ENCODE measurements at places on chromosomes 7 and 10.

DNA sequence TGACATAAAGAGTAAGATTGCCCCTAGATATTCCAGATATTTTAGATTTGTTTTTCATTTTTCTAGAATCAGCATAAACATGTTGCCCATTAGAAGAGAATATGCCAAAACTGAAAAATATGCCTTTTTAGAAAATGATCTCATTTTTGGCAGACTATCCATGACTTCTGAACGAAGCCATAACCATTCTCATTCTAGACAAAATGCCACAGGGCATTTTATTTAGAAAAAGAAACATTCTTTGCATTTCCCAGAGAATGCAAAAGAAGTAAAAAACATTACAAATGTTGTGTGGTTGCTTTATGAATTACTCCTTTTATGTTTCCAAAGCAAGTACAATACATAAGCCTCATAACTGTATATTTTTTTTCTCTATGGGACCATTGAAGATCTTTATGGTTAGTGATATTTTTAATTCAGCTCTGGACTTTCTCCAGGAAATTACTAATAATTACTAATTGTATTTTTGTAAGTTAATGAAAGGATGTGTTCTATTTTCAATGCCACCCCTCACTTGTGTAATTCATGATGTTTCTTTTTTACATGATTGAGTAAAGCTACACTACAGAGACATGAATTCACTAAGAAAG is 109.6 kb upstream of the SEM1 start:
- no peak overlapping the region for H3K27ac ChIP-seq
- no peaks in the 10 kb centered on the region for H3K36me3 ChIP-seq
- H3K27me3 ChIP-seq = peaks cover 11% of the 10 kb centered on the region
- no peaks in the 10 kb centered on the region for H3K4me1 ChIP-seq

DNA sequence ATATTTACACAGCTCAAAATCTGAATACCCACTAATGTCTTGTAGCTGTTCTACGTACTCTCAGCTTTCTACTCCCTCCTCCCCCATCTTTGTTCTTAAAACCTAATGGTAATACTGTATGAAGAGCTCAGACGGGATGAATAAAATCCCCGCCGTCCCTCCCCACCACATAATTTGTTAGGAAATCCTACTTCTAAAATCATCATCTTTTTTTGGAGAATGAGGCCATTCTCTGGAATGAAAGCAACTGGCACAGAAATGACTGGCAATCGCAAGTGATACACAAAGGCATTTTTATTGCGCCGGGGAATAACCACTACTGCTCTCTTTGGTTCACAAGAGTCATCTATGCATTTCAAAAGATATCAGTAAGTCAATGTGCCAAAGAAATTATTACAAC is 27.3 kb downstream of the SLC35B4 start:
- DNase-seq = no peak
- no peaks in the 10 kb centered on the region for H3K27me3 ChIP-seq
- H3K4me3 ChIP-seq = no peak overlapping the region
- H3K36me3 ChIP-seq = peaks cover 4% of the 10 kb centered on the region

DNA sequence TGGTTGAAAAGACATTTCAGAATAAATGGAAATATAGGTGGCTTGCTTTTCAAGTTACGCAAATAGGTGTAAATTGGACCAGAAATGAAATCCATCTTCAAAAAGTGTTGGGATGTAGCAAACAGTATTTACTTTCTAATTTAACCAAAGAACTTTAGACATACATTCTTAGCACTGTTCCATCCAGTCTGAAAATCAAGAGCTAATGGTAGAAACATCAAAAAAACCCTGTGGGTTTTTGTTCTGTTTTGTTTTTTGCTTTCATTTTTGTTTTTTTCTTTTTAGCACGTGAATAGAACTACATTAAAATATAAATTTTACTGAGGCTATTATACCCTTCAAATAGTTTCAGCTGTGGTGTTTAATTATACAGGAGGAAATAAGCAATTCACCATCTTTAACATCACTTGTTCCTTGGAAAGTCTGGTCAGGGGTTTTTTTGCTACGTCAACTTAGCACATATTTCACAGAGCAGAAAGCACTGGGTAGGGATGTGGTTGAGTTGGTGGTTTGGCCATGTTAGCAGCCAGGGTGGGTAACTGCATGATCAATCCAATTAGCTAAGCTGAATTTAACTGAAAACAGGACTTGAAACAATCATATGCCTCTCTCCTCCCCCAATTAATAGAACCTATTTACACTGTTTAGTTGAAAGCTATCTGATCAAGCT is 275.4 kb upstream of the PFKP start:
- H3K36me3 ChIP-seq = no peaks in the 10 kb centered on the region
- no peak overlapping the region for H3K27ac ChIP-seq
- DNase-seq = peak; percentile 23
- no peaks in the 10 kb centered on the region for H3K27me3 ChIP-seq

DNA sequence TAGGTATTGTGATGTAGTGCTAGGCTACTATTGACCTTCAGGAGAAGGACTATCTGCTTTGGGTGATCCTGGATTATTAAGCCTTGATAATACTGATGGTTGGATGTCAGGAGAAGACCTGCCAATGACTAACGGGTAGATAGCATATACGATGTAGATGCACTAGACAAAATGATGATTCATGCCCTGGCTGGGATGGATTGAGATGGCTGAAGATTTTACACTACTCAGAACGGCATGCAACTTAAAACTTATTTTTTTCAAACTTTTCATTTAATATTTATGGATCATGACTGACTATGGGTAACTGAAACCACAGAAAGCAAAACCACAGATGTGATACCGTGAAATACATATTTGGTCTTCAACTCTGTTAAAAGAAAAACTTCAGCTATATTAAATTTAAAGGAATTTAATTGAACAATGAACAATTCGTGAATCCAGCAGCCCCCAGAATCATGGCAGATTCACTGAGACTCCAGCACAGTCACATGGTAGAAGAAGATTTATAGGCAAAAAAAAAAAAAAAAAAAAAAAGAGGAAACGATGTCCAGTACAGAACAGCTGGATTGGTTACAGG is 124.6 kb upstream of the CDK13 start:
- H3K36me3 ChIP-seq = no peaks in the 10 kb centered on the region
- no peak for DNase-seq
- no peak overlapping the region for H3K27ac ChIP-seq
- no peak overlapping the region for H3K4me3 ChIP-seq
- H3K27me3 ChIP-seq = peaks cover 42% of the 10 kb centered on the region

- no peaks in the 10 kb centered on the region for H3K36me3 ChIP-seq
- no peaks in the 10 kb centered on the region for H3K27me3 ChIP-seq
- H3K4me1 ChIP-seq = no peaks in the 10 kb centered on the region
- H3K4me3 ChIP-seq = no peak overlapping the region
- DNase-seq = no peak
- H3K27ac ChIP-seq = no peak overlapping the region
Observed at GRCh38 chr7:82122275-82122674, 321.3 kb downstream of the CACNA2D1 start.

DNA sequence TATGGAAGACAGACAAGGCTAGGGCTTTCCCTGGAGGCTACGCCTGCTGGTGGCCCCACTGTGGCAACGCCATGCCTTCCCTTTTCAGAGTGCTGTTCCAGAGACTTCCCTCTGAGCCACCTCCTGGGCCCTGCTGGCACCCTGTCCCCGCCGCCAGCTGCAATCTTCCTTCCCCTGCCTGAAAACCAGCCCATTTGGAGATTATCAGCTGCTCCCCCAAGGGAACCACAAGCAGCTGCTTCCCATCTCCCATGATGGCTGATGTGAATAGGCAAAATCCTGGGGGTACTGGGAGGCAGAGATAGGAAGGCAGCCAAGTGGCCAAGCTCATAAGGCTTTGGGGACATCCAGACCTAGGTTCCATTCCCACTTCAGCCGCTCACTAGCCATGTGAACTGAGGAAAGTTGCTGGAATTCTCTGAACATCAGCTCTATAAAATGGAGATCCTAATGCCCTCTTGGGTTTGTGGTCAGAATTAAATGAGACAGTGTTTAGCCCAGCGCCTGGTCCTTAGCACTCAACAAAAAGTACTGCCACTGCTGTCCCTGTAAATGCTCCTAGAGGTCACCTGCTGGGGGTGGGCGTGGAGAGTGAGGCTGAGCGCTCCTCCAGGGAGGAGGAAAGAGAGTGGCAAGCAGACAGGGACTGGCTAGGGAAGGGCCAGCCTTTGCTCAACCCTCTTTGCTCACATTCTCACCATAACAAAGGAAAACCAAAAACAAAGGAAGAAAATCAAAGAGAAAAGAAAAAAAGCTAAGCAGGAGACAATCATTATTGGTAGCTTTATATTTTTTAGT is 5.9 kb downstream of the TSPAN33 start:
- no peak for DNase-seq
- H3K27ac ChIP-seq = no peak overlapping the region
- peaks cover 32% of the 10 kb centered on the region for H3K27me3 ChIP-seq

DNA sequence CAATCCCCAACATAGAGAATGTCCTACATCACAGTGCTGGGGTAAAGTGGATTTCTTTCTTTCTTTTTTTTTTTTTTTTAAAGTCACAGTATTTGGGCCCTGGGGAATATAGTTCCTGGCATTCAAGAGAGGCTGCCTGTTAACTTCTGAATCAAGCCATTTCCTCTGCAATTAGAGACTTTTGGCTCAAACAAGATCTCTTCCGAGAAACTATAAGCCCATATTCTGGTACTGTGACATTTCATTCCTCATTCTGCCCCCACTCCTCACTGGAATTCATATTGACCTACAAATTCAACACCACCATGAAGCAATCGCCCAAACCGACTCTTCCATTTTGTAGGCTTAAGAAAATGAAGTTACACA is 187.4 kb downstream of the PHTF2 start:
- DNase-seq = no peak
- no peaks in the 10 kb centered on the region for H3K36me3 ChIP-seq
- H3K4me3 ChIP-seq = no peak overlapping the region
- no peaks in the 10 kb centered on the region for H3K4me1 ChIP-seq
- peaks cover 4% of the 10 kb centered on the region for H3K27me3 ChIP-seq

GRCh38 chr10:94617389-94617944 is 66.1 kb upstream of the CYP2C18 start:
- no peak for DNase-seq
- no peak overlapping the region for H3K4me3 ChIP-seq
- H3K27me3 ChIP-seq = no peaks in the 10 kb centered on the region
- peaks cover 3% of the 10 kb centered on the region for H3K36me3 ChIP-seq
- H3K4me1 ChIP-seq = no peaks in the 10 kb centered on the region
- H3K27ac ChIP-seq = no peak overlapping the region

DNA sequence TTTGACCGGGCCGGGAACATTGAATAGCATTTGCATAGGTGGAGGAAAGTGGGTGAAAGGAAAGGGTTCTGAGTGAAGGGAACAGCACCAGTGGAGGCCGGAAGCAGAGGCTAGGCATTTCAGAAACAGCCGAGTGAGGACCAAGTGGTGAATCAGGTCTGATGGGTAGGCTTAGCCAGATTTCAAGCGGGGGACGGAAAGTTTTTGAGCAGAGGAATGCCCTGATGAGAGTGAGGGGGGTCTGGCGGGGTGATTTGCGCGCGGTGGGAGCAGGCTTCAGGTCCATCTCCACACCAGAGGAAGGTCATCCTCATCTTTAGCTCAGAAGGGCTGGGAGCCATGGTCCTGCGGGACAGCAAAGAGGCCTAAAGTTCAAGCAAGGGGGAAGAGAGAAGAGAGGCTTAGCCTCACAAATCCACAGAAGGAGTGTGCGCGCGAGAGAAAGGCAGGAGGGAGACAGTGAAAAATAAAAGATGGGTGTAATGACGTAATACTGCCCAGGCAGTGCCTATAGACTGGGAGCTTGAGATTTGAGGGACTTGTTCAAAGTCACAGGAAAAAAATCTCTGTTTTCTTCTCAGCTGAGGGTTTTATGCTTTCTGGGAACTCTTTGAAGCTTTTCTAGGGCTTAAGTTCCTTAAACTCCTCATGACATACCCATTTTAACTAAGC is 1.0 kb upstream of the DENND2A start:
- H3K4me3 ChIP-seq = no peak overlapping the region
- DNase-seq = no peak
- H3K27me3 ChIP-seq = peaks cover 92% of the 10 kb centered on the region
- H3K4me1 ChIP-seq = peaks cover 15% of the 10 kb centered on the region
- H3K36me3 ChIP-seq = no peaks in the 10 kb centered on the region

DNA sequence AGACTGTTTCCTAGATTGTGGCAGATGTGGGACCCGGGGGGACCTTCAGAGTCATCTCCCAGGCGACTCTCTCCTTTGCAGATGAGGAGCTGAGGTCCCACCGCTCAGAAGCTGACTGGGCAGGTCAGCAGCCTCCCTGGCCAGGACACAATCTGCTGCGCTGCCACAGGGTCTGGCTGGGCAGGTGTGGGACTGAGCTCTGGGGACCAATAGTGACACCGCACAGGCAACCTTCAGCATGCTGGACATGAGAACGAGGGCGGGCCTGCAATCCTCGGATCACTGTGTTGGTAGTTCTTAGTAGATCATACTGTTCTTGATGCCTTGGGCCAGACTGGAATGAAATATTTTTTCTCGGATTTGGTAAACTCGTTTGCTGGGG is 20.5 kb upstream of the CRYGN start:
- peaks cover 50% of the 10 kb centered on the region for H3K27me3 ChIP-seq
- no peak overlapping the region for H3K4me3 ChIP-seq
- H3K27ac ChIP-seq = no peak overlapping the region
- DNase-seq = no peak
- H3K36me3 ChIP-seq = peaks cover 32% of the 10 kb centered on the region

DNA sequence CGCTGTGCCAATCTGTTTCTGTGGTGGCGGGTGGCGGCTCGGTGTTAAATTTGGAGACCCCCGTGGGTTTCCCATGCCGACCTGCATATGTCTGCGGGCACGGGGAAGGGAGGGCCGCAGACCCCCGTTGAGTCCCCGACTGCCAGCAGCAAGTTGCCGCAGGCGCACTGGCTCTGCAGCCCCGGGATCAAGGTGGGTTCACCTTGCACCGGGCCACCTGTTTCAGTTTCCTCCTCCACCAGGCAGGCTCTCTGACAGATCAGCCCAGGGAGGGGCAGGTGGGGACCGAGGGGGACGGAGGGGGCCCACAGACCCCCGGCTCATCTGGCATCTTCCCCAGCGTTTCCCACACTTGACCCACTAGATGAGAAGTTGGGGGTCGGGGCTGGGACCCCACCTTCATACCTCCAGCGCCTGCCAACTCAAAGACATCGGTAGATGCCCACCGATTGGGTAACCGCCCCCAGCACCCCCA is 95.9 kb downstream of the CUX1 start:
- no peak for DNase-seq
- no peaks in the 10 kb centered on the region for H3K36me3 ChIP-seq
- no peak overlapping the region for H3K27ac ChIP-seq
- H3K4me1 ChIP-seq = no peaks in the 10 kb centered on the region
- H3K4me3 ChIP-seq = no peak overlapping the region

GRCh38 chr7:55369427-55370400 is 4.6 kb downstream of the LANCL2 start:
- H3K27ac ChIP-seq = no peak overlapping the region
- H3K27me3 ChIP-seq = peaks cover 5% of the 10 kb centered on the region
- H3K36me3 ChIP-seq = peaks cover 10% of the 10 kb centered on the region

DNA sequence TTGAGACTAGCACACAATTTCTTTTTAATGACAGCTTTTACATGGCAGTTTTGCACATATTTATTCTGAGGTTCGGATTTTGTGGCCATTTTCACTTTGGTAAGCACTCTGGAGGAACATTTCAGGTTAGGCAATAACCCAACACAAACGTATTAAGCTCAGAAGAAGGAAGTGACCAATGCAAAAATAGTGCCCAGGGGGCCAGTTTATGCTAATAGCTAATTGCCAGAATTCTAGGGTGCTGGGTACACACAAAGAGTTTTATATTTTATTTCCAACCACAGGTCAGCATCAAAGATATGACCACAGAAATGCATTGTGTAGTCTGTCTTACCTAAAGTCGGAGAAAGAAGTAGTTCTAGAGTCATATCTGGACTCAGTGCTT is 8.4 kb upstream of the AGR2 start:
- H3K4me3 ChIP-seq = no peak overlapping the region
- no peaks in the 10 kb centered on the region for H3K27me3 ChIP-seq
- no peaks in the 10 kb centered on the region for H3K4me1 ChIP-seq
- no peaks in the 10 kb centered on the region for H3K36me3 ChIP-seq
- no peak for DNase-seq

All from activated naive CD4-positive, alpha-beta T cell treated with anti-CD3 and anti-CD28 coated beads, Interleukin-2, amount 10 ng/mL, durations not matched to agents 7 days and 5 days (primary cell).